ENCODE measurements at places on chromosomes 3 and 15. TPM values are rescaled to one million over a fixed set of nuclear protein-coding genes. Genes with fewer than 3 reads are reported as not detected.

DNA sequence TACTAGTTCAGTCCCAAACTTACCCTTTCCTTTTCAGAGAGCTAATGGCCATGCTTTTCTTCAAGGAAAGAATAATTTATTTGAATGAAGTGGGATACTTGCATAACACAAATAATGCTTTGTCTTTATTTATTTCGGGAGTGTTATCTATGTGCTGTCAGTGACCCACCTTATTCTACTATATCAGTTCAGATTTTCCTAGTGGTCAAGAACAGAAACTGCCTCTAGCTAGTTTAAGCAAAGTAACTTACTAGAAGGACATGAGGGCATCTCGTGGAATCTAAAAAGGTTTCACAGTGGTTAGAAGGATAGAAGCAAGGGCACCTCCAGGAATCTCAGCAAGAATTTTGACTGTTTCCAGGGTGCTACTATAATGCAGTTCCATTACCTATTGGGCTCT, 3.8 kb upstream of the TIMMDC1 start:
- no peak for DNase-seq

GRCh38 chr15:56805466-56806147, 72.3 kb upstream of the ZNF280D start:
- peak; percentile 90 for DNase-seq

The ADCY5 gene
- 0.21 TPM for total RNA-seq

DNA sequence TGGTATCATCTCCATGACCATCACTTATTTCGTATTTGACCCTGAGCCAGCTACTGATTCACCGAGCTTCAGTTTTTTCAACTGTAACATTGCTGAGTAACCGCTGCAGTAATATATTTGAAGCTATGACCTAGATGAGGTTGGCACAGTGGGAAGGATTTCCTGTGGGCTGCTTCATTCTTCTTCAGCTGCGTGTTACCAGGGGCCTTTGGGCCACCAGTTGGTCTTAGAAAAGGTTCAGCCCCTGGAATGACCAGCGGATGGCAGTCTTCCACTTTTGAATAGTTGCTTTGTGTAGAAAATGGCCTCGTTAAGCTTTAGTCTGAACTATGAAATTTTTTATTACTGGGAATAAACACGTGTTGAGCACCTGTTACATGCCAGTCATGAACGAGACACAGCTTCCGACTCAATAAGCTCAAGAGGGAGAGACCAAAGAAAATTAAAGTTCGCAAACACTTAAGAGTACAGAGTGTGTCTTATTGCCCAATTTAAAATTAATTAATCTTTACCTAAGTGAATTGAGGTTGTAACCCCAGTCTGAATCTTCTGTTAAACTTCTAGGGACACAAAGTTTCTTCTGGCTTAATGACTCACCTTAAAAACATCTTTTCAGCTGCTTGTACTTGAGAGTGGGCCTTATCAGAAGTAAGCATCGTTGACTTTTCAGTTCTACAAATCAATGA, 57.6 kb upstream of the NR2E3 start:
- DNase-seq: peak; percentile 82

The SLC35G2 gene
- total RNA-seq: 25.0 TPM
